Activated CD4-positive, CD25-positive, alpha-beta regulatory T cell (primary cell): ENCODE measurements at places on chromosomes 13 and 19.

DNA sequence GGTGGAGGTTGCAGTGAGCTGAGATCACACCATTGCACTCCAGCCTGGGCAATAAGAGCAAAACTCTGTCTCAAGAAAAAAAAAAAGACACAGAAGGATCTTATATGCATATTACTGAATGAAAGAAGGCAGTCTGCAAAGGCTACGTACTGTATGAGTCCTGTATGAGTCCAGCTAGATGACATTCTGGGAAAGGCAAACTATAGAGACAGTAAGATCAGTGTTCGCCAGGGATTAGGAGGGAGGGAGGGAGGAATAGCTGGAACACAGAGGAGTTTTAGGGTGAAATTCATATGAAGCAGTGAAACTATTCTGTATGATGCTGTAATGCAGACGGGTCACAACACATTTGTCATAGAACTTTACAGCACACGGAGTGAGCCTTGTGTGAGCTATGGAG, 165.9 kb upstream of the RNF113B start:
- DNase-seq: no peak

- DNase-seq: no peak
Observed at GRCh38 chr19:3142781-3143337, 7.0 kb downstream of the GNA15 start.

DNA sequence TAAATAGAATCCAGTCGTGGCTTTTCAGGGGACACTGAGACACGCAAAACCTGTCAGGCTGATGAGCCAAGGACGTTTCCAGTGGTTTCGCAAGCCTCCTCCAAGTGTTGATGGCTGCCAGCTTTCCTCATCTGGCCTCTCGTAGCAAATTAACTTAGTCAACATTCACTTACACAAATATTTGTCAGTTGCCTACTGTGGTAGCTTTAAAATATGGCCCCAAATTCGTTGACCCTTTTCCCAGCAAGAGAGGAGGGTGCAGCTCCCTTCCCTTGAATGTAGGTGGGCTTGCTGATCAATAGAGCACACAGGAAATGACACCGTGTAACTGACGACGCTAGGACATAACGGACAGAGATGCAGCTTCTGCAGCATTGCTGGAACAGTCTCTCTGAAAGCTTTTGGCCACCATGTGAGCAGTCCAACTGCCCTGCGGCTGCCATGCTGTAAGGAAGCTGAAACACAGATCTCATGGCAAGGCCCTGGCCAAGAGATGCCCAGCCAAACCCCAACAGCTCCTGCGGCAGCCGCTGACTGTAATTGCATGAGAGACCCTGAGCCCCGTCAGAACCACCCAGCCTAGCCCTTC, 5.5 kb upstream of the RANBP3 start:
- DNase-seq: no peak

DNA sequence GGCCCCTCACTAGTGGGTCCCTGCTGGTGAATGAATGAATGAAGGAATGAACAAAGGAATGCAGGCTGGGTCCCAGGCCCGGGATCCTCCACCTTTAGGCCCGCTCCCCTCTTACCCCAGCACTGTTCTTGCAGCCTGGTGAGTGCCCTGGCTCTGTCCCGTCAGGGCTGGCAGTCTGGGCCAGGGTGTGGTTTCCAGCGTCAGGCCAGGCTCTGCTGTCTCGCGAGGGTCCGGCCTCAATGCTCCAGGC, 317 bp downstream of the LYL1 start:
- no peak for DNase-seq

GRCh38 chr13:111230385-111230930, 90.0 kb upstream of the TEX29 start:
- DNase-seq: no peak

DNA sequence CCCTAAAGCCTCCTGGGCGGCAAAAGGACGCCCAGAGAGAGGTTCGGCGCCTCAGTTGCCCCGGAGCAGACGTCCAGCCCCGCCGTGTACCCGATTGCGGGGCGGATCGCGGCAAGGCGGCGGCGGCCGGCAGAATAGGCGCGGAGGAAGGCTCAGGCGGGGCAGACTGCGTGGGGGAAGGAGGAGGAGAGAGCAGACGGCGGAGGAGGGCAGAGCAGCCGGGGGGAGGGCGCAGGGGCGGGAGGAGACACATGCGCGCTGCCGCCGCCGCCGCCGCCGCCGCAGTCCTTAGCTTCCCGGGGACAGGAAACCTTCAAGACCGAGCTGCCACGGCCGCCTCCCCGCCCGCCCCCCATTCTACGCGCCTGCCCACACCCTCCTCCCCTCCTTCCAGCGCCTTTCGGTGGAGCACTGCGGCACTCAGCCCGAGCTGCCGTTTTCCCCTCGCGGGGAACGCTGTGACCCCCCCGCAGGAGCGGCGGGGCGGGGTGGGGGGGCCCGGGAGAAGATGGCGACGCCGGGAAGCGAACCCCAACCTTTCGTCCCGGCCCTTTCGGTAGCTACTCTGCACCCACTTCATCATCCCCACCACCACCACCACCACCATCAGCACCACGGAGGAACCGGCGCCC, at the start of gene LRCH1:
LRCH1 (plus strand) TSS at position 282 of the 632 bp plus-strand sequence; CDS start at position 509, 227 bp downstream.
- peak; percentile 67 for DNase-seq

DNA sequence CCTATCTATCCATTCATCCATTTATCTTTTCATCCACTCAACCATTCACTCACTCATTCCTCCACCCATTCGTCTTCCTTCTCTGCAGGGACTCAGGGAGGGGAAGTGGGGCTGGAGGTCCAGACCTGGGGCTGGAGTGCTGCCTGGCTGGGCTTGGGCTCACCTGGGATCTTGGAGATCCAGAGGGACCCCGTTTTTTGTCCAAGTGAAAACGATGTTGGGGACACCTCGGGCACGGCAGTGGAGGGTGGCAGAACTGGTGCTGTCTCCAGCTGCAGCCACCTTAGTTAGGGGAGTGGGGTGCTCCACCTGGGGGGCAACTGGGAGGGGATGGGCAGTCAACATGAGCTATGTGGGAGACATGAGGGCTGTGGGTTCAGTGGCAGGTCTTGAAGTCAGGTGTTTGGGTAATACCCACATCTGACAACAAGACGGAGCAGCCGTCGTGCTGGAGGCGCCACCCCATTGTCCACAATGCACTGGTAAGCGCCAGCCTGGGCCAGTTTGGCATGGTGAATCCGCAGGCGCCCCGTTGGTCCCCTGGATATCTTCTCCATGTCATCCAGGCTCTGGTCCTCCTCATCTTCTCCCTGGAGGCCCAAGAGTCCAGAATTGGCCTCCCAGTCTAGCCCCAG, 10.2 kb downstream of the NPHS1 start:
- DNase-seq: no peak

DNA sequence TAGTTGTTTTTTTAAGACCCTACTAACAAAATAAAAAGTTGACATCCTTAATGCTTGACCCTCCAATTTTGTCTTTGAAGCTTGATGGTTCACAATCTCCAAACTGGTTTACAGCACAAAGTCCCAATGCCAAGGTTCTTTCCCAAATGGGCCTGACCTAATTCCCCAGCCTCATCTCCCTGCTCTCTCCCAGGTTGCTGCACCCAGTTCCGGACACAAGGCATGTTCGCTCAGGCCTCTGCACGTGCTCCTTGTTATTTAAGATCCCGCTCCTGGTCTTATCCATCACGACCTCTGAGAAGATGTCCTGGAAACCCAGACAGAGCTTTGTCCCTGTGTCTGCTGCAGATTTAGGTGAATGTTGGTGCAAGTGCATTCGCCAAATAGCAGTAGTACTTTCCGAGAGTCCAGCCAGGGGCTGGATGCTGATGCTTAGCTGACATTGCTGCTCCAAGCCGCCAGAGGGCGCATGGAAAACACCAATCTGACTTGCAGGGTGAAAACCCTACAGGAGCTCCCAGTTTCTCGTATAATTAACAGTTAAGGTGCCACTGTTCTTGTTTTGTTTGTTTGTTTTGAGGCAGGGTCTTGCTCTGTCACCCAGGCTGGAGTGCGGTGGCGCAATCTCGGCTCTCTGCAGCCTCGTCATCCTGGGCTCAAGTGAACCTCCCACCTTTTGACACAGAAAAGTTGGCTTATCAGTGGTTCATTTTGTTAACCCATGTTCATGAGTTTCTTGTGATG, 18.5 kb downstream of the LYPD3 start:
- peak; percentile 59 for DNase-seq

GRCh38 chr13:109913936-109914510, 127.6 kb upstream of the IRS2 start:
- DNase-seq: no peak

GRCh38 chr13:113238536-113238935, 29.1 kb downstream of the CUL4A start:
- no peak for DNase-seq

DNA sequence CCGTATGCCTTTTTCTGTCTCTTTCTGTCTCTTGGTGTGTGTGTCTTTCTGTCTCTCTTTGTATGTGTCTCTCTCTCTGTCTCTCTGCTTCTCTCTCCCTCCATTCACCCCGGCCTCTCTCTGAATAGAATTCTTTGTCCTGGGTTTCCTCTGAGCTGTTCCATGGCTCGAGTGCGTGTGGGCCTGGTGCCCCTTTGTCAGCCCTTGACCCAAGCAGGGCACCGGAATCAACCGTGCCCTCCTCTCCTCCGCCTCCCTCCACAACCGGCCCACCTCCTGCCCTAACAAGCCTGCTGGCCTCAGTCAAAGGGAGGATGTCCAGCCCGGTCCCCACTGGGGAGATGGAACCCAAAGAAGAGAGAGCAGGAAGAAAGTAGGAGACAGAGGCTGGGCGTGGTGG, 3.2 kb downstream of the AXL start:
- DNase-seq: no peak

DNA sequence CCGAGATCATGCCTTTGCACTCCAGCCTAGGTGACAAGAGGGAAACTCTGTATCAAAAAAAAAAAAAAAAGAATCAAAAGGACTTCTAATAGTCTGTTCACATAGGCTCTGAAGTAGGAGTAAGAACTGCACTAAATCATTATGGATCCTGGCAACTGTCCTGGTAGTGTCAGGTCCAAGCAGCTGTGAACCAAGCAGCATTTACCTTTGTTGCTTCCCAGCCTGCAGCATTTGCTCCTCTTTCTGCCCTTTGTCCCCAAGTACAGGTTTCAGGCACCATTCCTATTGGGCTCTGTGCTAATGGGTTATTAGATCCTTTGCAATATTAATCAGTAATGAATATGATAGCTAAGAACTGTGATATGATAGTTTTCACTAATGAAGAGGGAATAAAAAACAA, 77.4 kb upstream of the NBEA start:
- DNase-seq: no peak

GRCh38 chr19:9808855-9809824, 9.7 kb downstream of the FBXL12 start:
- DNase-seq: no peak

GRCh38 chr19:51610576-51610975, 19.6 kb downstream of the SIGLEC5 start:
- DNase-seq: no peak

DNA sequence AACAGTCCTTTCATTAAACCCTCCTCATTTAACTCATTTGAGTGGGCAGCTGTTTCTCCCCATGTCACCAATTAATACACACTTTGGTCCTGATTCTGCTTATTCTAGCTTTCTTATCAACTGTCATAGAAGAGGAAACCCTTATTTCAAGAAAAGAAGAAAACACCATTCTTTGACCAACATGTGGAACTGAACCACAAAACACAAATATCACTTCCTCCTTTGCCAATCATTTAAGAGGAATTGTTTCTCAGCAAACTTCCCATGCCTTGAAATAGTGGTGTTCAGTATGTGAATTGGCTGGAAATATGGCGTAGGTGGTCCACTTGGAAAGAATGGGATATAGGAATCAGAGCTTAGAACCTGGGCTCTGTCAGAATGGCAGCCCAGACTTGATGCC, 20.4 kb downstream of the MBD3L2B start:
- no peak for DNase-seq

DNA sequence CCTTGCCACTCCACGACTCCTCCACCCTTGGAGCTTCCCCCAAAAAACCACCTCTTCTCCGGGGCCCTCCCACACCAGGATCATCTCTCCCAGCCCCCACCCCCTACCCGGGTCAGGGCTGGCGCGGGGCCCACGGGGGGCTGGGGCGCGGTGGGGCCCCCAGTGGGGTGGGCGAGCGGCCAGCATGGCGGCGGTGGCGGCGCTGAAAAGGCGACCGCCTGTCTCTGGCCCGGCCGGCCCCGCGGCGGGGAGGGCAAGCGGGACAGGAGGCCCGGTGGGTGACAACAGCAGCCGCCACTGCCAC, 850 bp downstream of the DYRK1B start:
- no peak for DNase-seq

DNA sequence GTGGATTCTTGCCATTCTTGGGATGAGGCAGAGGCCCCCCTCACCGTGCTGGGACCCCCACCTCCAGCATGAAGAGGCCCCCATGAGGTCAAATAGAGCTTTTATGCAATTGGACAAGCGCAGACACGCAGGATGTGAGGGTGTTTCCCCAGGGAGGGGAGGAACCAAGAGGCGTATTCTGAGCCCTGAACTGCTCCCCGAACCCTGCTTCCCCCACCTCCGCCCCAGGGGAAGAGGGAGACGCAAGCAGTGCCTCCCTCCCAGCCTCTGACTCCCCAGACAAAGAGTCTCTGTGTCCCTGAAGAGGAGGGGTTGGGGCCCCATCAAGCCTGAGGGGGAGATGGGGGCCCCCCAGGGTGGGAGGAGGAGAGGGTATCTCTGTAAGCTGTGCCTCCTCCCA, 1.3 kb upstream of the RDH8 start:
- DNase-seq: no peak

- no peak for DNase-seq
Observed at GRCh38 chr13:98685146-98685545, 67.3 kb downstream of the SLC15A1 start.

DNA sequence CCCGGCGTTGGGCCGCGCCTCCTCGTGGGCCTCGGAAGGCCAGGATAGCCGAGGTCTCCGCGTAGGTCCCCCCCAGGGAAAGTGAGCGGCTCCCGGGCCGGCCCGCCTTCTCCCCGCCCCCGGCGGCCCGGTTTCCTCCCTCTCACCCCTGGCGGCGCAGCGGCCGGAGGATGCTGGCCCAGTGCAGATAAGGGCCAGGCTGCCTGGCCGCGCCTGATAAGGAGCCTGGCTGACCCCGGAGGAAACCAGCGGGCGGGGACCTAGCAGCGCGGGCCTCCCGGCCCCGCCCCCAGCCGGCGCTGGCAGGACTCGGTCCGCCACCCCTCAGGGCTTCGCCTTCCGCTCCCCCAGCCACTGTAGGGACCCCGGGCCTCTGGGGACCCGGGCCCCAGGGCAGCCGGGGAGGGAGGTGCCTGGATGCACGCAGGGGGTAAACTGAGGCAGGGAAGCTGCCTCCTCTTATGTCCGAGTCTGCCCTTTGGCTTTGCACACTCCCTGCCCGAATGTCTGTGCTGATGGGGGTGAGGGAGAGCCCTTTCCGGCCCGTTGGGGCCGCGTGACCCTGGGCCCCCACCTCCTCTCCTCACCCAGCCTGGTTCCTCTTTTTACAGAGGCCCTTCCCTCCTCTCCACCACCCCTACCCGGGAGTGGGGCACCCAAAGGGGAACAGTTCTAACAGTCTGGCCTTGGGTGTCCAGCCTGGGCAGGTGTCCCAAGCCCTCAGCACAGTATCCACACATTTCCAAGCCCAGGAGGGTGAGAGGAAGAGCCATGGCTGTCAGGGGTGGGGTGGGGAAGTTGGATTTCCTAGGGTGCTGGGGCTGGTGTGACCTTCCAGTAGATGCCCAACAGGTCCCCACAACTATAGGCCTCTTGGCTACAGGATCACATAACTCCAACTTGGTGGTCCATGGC, at the start of gene LYL1:
LYL1 (minus strand) TSS at position 193 of the 915 bp plus-strand sequence. CDS start 1,687 bp downstream, outside the sequence.
- DNase-seq: no peak

GRCh38 chr19:48836089-48837017, at the start of gene HSD17B14:
HSD17B14 (minus strand) TSS chr19:48836491; CDS start chr19:48836411, 80 bp downstream.
- no peak for DNase-seq

- no peak for DNase-seq
Observed at GRCh38 chr13:51625555-51626345, 41.5 kb downstream of the WDFY2 start.
